ENCODE measurements at places on chromosomes 2 and 18.

DNA sequence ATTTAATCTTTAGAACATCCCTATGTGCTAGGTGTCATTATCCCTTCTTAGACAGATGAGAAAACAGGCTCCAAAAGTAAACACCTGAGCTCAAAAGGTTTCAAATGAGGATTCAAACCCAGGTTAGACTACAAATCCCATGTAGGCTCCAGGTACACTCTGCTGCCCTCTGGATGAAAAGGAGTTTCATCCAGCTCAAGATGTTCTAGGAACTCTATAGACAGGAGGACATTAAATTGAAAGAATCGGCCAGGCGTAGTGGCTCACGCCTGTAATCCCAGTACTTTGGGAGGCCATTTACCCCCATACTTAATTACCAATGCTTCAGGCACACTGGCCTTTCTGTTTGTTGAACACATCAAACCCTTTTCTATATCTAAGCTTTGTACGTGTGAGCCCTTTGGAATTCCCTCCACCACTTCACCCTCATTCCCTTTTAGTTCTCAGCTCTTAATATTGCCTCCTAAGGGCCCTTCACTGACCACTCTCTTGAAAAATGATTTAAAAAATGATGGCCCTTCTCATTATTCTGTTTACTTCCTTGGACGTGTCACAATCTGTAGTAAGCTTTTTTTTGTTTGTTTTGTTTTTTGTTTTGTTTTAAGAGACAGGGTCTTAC lies 10.7 kb downstream of the SLC25A12 start:
- no peak for DNase-seq

DNA sequence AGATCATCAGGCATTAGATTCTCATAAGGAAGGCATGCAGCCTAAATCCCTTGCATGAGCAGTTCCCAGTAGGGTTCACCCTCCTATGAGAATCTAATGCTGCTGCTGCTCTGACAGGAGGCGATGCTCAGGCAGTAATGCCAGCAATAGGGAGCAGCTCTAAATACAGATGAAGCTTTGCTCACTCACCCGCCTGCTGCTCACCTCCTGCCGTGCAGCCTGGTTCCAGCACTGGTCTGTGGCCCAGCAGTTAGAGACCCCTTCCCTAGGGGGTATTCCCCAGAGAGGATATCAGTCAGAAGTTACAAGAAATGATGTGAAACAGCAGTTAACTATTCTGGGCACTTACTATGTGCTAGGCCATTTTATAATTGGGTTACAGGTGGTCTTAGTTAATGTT lies 226.0 kb downstream of the KCNJ3 start:
- DNase-seq = no peak

DNA sequence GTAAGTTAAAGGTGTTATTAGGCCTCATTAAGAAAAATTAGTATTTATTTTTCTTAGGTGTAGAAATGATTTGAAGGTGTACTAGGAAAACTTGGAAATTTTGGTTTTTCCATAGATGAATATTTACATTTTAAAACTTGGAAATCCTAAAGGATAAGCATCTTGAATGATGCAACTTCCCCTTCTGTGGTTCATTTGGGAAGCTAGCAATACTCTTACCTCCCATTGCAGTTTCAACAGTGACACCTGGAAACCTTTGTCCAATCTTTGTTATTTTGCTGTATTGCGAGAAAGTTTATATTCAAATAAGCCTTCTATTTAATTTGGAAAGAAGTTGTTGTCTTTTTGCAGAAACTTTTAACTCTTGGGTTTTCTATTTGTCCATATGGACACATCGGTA lies 68.5 kb downstream of the ZEB2 start:
- DNase-seq = no peak

DNA sequence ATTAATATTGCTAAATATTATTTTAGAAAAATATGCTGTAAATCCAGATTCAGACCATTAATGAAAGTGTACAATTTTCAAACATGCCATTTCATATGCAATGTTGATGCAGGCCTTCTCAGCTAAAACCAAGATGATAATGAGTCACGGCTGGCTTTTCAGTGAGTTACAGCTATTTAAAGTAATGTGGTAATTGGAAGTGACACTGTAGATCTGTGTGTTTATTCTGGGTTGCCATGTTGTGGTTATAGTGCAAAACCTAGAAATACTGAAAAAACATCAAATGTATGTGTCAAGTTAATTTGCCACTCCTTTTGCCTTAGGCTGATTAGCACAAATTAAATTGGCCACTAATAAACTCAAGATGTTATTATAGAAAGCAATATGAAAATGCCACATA lies 506.6 kb downstream of the ERBB4 start:
- no peak for DNase-seq

DNA sequence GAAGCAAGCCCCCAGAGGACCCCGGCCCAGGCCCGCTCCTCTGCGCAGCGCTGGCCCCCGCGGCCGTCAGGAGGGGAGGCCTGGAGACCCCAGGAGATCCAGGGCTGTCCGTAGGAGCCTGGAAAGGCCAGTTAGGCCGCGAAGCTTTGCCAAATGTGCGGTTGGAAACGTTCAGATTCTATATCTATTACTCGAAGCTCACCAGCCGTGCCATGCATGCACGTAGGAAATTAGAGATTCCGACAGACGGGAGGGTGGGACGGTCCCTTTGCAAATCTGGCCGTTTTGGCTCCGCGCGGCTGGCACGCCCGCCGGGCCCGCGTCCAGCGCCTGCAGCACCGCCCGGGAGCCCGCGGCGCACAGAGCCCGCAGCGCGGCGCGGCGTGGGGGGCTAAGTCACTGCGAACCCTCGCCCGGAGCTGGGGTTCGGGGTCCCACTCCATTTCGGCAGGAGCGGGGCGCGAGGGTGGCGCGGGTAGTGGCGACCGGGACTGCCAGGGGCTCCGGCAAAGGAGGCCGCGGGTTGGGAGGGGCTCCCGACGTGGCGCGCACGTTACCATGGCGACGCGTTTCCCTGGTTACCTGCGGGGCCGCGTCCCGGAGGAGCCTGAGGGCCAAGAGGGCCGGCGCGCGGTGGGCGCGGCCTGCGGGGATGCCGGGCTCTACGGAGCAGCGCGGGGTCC lies 488.6 kb upstream of the SMIM21 start:
- DNase-seq = no peak

GRCh38 chr2:23404426-23404825 lies 19.4 kb downstream of the KLHL29 start:
- DNase-seq = no peak

GRCh38 chr18:31274931-31275330 lies 43.0 kb upstream of the DSG1 start:
- no peak for DNase-seq

- DNase-seq = peak; percentile 74
Observed at GRCh38 chr2:96760986-96761832, 507 bp downstream of the CNNM4 start.

GRCh38 chr2:101341421-101341820 lies 32.9 kb upstream of the RNF149 start:
- DNase-seq = peak; percentile 59

GRCh38 chr2:79916285-79916684 lies 388.3 kb downstream of the LRRTM1 start:
- no peak for DNase-seq

DNA sequence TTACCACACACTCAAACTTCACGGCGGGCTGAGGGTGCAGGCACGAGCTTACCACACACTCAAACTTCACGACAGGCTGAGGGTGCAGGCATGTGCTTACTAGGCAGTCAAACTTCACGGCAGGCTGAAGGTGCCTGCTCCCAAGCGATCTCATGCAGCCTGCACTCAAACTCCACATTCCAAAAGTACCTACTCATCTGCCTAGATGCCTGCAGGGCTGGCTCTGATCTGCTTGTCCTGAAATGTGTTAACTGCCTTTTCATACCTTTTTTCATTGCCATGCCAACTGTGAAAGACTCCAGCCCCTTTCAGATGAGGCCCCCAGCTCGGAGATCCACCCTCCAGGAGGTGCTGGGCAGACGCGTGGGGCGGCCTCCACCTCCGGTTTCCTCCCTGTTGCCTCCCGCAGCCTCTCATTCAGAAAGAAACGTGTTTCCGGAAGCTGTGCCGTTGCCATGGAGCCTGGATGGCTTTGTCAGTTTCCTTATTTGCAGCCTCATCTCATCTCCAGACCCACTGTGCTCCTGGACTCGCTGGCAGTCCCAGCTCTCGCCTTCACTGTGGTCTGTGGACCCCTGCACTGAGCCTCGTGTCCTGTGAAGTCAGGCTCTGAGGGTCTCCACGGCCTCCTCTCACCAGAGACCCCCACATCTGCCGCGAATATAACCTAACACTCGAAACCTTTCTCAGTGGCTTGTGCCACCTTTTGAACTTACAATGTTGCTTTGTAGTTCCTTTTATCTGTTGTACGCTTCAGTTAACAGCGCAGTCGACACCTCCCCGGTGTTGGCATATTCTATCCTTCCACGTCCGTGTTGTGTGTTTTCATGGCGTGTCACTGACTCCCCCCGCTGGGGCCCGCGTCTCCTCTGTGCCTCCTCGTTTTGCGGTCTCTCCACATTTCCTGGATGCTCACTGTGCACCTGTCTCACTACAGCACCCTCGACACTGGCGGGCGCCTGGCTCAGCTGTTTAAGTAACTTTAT lies 106.1 kb upstream of the ALKAL2 start:
- DNase-seq = peak; percentile 12

DNA sequence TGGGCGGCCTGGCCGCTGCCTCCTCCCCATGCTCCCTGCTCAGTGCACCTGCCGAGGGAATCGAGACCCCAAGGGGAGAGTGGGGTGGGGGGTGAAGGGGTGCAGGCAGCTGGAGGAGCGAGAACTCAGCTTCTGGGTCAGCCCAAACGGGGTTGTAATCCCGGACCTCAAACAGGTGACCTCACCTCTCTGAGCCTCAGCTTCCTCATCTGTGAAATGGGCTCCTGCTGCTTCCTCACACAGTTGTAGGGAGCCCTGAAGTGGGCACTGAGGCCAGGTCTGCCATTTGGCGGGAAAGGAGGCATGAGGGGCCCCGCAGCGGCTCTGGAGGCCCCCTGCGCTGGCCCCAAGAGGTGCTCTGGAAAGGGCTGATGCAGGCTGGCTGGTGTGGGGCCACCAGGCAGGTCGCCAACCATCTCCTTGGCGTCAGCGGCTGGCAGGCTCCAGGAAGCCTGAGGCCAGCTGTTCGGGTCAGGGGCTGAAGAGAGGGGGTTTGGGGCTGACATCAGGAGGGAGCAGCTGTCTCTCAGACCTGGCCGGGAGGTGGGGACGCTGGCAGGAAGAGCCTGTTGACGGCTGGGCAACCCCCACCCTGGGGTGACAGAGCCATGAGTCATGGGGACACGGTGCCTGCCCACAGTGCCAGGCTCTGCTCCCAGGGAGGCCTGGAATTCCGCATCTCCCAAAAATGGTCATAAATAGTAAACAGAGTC lies 4.9 kb downstream of the KLHL30 start:
- DNase-seq = no peak

GRCh38 chr2:226838722-226839121 lies 2.9 kb downstream of the RHBDD1 start:
- DNase-seq = no peak

DNA sequence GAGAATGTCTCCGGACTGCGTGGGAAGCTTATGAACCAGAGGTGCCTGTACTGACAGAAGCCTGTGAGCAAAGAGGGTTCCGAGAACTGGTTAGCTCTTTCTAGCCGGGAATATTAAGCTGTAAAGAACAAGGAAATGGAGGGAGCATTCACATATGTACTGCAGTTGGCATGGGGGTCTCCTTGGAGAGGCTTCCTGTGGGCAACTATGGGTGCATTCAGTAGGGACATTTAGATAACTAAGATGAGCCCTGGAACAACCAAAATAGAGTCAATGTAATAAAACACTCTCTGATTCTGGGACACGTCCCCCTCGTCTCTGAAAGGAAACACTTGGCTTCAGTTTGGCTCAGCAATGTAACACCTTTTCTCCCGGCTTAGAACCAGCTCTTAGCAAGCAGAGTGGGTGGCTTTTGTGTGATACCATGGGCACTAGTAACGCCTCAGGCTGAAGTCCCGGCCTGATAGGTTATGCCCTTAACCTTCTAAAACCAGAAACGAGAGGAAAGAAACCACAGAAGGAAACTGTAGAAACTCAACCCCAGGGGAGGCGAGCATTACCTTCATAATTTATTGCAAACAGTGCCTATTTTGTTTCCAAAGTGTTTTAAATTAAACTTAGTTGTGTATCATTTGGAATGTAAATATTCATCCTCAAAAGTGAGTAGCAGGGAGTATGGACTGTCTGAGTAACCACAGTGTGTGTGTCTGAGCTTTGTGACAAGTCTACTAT lies 48.8 kb upstream of the LPIN2 start:
- DNase-seq = peak; percentile 27

GRCh38 chr18:7338846-7339245 lies 108.0 kb downstream of the LRRC30 start:
- DNase-seq = no peak

DNA sequence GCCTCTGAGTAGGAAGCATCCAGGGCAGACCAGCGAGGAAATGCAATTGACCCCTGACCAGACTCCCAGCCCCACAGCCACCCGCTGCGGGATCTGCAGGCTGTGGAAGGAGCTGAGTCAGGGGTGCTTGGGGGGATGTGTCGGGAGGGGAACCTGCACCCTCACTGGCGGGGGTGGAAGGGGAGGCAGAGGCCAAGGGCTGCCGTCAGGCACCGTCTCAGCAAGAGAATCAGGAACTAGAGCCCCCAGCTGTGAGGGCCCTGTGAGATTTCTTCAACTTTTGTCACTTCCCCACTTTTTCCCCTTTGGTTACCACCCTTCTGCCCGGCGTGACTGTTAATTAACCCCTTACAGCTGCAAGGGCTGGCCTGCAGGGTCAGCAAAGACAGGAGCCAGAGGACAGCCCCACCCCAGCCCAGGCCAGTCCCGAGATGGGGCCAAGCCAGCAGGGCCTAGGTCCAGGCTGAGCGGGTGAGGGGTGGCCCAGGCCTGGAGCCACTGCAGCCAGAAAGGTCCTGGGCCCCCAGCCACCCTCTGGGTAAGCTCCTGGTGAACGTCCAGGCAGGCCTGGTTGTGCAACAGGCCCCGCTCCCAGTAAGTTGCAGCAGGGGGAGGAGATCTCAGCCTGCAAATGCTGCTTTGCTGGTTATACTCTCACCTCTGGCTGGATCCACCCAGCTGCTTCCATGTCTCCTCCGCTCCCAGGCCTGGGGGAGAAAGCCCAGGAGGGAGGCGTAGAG lies 147.0 kb upstream of the ID2 start:
- no peak for DNase-seq

DNA sequence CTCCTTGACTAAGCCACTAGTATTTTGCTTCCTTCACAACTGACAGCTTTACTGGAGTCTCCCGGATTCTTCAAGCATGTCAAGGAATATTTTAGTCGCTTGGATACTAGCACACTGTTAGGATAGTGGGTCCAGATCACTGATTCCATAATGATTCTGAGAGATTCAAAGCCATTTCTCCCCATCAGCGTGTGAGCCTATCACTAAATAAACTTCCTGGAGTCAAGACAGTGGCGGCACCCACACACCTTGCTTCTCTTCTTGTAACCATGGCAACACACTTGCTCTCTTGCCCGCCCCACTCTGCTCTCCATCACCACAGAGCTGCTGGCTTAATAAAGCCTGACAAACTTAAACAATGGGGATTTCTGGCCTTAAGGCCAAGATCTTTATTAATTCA lies 245.1 kb downstream of the LRRTM1 start:
- DNase-seq = no peak

Data from stimulated activated effector memory CD8-positive, alpha-beta T cell treated with anti-CD3 and anti-CD28 coated beads, Interleukin-12 subunit alpha, Interleukin-12 subunit beta, amount 100 ng/mL, for 72 hours (primary cell).